Esophagus muscularis mucosa (tissue), 4 donors: ENCODE measurements at places on chromosomes 2 and 18. TPM values are rescaled to one million over a fixed set of nuclear protein-coding genes. Genes with fewer than 3 reads are reported as not detected.

- peak; percentile 72 for DNase-seq
Observed at GRCh38 chr18:23816740-23817139, 127.5 kb downstream of the LAMA3 start.

DNA sequence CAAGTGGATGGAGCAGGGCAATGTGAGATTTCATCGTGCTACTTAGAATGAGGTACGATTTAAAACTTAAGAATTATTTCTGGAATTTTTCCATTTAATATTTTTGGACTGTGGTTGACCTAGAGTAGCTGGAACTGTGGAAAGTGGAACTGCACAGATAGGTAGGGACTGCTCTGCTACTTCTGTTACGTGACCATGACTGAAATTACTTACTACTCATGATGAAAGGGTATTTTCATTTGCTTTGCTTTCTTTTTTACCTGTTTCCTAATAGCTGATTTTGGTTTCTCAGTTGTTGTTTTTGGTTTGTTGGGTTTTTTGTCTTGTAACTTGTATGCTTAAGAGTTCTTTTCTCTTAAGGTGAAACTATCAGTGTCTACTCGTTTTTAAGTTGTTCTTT lies 11.4 kb downstream of the UBE2E3 start:
- no peak for DNase-seq

DNA sequence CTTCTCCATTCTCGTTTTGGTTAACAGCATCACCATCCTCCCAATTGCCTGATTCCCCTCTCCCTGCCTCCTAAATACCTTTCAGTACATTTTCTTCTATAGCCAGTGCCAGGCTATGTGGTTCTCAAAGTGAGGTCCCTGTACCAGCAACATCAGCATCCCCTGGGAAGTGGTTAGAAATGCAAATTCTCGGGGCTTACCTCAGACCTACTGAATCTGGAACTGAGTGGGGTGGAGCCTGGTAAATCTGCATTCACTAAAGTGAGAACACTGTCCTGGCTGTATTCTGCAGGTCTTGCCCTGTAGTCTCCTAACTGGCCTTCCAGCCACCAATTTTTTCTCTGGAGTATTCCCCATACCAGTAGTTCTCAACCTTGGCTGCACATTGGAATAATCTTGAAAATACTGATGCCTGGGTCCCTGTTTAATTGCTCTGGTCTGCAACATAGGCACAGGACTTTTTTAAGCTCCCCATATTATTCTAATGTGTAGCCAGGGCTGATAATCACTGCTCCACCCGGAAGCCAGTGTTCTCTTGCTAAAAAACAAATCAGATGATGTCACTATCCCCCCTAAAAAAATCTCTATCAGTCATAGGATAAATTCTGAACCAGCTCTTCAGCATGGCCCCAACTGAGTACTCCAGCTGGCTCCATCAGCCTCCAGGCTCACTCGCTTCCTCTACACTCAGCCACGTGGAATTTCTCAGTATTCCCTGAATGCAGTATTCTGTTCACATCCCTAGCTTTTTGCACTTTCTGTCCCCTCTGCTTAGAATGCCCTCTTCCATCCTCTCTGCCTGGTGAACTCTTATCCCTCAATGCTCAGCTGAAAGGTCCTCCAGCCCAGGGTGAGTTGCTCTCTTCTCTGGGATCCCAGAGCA lies 98.4 kb downstream of the CDK15 start:
- DNase-seq = no peak

DNA sequence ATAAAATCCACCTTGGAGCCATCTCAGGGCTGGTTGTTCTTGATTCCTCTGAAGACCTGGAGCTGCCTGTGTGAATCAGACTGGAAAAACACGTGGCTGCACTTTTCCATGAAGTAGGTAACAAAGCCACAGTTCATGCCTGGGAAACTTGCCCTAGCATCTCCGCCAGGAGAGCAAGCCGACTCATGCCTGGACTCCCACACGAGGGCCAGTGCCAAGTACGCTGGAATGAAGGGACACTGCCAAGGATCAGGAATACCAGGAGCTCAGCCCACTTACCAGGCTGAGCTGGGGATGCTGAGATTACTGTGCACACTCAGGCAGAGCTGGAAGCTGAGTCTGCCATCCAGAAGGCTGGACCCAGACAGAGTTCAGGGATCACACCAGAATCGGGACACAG lies 10.9 kb upstream of the FHL2 start:
- DNase-seq = no peak

- DNase-seq = no peak
Observed at GRCh38 chr2:84290537-84290936, 168.5 kb downstream of the SUCLG1 start.

DNA sequence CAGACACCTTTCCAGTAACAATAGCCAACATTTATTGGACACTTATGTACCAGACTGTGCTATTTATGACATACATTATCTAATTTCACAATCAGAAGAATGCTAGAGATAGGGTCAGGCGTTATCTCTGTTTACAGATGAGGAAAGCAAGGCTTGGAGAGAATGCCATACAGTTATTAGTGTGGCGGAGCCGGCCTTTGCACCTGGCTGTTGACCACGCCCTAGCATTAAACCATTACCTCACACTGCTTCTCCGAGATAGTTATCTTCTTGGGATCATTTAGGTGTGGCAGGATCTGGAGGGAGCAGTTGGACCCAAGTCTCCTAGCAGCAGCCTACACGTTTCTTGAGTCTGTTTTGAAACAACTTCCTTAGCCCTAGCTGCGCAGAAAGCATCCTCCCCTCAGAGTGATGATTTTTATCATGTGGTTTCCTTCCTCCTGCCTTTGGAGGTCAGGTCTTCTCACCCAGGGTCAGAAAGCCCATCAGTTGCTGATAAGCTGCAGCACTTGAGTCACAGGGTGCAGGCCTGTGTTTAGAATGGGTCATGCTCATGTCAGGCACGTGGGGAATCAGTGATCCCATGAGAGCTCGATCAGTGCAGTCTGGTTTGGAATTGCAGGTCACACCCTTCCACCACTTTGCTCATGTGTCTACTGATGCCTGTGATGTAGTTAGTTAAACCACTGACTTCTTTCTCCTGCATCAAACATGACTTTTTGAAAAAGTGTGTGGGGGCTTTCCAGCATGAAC lies 118.2 kb downstream of the SPTBN1 start:
- no peak for DNase-seq

- DNase-seq = no peak
Observed at GRCh38 chr18:48139431-48140347, 209.2 kb upstream of the SMAD2 start.

DNAJC5G gene
- 0.42 TPM for total RNA-seq

GRCh38 chr2:235618039-235618438 lies 124.2 kb downstream of the AGAP1 start:
- DNase-seq = no peak

DNA sequence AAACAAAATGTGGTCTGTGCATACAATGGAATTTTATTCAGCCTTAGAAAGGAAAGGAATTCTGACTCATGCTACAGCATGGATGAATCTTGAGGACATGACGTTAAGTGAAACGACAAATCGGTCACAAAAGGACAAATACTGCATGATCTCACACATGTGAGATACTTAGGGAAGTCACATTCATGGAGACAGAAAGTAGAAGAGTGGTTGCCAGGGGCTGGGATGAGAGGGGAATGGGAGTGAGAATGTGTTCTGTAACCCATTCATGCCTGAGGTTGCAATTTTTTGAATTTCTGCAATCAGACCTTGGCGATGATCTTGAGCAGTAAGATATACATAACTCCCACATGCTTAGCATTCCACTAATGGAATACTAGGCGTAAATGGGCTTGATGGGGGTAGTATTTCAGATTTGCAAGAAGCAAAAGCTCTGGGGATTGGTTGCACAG lies 22.0 kb downstream of the FHL2 start:
- DNase-seq = no peak

PROC gene
- not detected for total RNA-seq

DNA sequence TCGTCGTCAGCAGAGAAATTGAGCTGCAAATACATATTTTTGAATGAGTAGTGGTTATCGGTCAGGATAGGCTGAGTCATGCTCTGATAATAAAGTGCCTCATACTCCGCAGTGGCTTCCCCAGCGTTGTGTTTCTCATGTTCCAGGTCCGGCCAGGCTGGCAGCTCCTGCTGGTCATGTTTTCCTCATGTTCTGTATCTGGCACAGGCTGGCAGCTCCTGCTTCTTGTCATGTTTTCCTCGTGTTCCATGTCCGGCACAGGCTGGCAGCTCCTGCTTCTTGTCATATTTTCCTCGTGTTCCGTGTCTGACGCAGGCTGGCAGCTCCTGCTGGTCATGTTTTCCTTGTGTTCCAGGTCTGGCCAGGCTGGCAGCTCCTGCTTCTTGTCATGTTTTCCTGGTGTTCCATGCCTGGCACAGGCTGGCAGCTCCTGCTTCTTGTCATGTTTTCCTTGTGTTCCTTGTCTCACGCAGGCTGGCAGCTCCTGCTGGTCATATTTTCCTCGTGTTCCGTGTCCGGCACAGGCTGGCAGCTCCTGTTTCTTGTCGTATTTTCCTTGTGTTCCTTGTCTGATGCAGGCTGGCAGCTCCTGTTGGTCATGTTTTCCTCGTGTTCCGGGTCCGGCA lies 148.9 kb downstream of the ATP9B start:
- no peak for DNase-seq

DNA sequence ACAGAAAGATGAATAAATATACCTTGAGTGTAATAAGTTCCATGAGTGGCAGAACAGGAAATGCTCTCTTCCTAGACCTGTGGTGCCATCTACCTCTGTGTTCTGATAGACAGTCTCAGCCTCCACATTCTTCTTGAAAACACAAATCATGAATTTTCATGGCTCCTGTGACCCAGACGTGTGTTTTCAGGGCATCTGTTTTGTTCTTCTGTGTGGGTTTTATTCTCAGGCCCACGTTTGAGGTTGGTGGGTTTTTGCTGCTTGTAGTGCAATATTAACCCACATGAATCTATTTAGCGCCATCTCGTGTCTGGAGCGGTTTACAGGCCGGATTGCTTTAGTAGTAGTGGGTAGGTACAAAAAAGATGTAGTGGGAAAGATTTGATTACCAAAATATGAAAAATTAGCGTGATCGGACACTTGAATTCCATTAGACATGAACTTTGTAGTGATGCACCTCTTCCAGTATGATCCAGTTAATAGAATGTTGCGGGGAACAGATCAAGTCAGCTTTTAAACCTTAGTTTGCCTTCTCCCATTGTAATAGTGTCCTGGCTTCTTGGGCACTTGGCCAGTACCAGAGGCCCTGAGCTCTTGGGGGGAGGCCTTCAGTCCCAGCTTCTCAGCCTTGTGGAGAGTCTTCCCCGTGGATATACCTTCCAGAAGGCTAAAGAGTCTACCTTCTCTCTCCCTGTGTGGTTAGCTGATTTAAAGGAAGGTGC lies 256.5 kb downstream of the TPGS2 start:
- peak; percentile 92 for DNase-seq

PRKAG3 gene
- not detected for total RNA-seq

DNA sequence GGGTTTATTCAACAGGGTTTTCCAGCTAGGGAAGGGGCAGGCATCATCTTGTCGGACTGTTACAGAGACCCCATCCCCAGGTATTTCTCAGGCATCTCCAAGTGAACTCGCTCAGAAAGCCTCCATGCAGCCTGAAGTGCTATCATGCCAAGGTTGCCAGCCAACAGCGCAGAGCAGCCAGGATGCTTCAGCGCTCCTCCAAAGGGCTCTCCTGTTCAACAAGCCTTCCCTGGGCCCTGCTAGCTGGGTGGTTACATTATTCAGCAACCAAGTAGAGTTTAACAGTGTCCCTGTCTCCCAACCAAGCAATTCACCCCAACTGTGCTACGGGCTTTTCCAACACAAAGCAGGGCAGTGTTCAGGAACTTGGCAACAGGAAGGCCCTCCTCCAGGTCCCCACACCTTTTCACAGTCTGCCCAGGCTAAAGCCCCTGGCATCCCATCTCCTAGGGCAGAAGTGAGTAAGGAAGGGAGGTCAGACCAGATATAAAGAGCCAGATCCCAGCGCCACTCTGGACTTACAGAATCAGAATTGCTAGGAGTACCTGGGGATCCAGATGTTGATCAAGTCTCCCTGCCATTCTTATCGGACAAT lies 52.9 kb downstream of the ZBTB7C start:
- DNase-seq = no peak

DNA sequence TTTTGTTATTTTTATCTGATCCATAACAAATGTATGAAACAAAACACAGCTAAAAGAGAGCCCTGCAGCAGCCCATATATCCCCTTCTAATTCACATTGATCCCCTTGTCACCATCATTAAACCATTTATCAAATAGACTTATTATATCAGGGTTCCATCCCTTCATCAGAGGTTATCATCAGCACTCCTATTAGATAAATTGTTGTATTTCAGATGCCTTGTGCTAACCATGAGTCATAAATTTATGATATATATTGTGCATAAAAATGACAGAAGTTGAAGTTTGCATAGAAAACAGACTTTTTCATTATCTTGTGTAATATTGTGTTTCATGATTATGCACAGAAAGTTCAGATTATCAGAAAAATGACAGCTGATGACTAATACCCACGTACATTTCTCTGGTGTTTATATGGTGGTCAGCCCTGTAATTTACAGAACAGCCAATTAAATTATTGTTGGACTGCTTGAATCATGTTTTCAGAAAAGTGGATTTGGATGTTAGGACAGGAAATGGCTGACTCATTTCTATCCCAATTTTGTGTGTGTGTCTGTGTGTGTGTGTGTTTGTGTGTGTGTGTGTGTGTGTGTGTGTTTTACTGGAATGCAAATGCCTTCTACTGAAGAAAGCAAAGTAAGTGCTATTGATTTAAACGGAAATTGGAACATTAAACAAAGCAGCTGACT lies 80.9 kb downstream of the PPP1R1C start:
- DNase-seq = no peak

DNA sequence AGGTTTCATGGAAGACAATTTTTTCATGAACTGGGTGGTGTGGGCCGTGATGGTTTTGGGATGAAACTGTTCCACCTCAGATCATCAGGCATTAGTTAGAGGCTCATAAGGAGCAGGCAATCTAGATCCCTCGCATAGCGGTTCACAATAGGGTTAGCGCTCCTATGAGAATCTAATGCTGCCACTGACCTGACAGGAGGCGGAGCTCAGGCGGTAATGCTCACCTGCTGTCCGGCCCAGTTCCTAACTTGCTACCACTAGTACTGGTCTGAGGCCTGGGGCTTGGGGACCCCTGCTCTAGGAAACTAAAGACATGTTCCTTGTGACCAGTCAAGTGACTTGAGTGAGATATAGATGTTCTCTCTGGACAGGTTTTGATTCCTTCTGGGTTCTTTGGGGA lies 49.2 kb downstream of the OXER1 start:
- no peak for DNase-seq

GRCh38 chr2:234044157-234044556 lies 6.3 kb upstream of the SPP2 start:
- DNase-seq = no peak

PSMA8 gene
- total RNA-seq = not detected

- DNase-seq = no peak
Observed at GRCh38 chr18:2776601-2777000, 70.2 kb upstream of the EMILIN2 start.

MPHOSPH10 gene
- total RNA-seq = 14.4 TPM

LRATD1 gene
- total RNA-seq = 12.5 TPM

- no peak for DNase-seq
Observed at GRCh38 chr2:235803028-235803427, 309.2 kb downstream of the AGAP1 start.

LHCGR gene
- total RNA-seq = 2.7 TPM

NCKAP5 gene
- 1.8 TPM for total RNA-seq
